ENCODE measurements at places on chromosomes 12 and 14.

GRCh38 chr14:103427485-103428443, 42.5 kb downstream of the MARK3 start:
- peak; percentile 4 for DNase-seq

DNA sequence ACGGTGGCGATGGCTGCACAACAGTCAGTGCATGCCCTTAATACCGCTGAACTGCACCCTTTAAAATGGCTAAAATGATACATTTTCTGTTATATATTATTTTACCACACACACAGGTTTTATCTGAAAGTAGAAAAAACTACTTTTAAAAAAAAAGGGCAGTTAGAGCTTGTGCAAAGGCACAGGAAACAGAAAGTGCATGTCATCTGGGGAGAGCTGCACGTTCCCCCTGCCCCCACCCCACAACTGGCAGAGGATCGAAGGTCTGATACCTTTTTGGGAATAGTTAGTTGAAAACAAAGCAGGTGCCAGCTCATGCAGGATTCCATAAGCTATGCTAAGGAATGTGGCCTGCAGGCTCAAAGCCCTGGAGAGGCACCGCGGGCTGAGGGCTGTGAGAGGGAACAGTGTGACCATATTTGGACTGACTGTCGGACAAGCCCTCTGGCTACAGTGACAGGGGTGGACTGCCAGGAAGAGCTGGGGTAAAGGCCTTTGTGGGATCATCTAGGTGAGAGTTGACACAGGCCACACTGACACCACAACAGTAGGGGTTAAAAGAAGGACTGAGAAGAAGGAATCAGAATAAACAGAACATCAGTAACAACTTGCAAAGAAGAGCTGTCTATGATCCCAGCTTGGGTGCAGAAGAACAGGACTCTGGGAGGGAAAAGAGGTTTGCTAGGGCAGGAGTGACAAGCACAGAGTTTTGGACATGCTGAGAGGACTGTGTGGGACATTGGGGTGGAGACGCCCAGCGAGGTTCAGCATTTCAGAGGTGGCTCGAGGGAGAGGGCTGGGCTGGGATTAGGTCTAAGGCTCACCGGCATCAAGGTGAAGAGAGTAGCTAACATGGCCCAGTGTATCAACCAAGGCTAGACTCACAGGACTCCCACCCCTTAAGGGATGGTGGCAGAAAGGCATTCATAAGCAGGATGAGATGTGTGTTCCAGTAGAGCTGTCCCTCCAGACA, 54.6 kb downstream of the ACTN1 start:
- DNase-seq, result no peak

DNA sequence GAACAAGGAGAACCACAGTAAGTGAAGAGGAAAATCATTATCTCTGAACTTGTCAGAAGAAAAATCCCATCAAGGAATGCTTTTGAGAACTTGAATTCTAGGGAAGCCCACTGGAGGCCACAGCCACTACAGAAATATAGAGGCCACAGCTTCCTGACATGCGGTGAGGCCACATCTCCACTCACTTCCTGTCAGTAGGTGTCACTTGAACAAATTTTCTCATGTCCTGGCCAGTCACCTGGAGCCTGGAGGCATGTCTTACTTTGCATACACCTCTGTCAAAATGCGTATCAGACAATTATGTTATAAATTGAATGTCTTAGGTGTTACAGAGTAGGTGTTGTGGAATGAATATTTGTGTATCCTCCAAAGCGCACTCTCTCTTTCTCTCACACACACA, 370.3 kb downstream of the DAD1 start:
- DNase-seq, result no peak

- DNase-seq, result no peak
Observed at GRCh38 chr14:59356767-59357166, 108.4 kb downstream of the GPR135 start.

GRCh38 chr12:109840305-109841074, 7.3 kb upstream of the TRPV4 start:
- DNase-seq, result no peak

DNA sequence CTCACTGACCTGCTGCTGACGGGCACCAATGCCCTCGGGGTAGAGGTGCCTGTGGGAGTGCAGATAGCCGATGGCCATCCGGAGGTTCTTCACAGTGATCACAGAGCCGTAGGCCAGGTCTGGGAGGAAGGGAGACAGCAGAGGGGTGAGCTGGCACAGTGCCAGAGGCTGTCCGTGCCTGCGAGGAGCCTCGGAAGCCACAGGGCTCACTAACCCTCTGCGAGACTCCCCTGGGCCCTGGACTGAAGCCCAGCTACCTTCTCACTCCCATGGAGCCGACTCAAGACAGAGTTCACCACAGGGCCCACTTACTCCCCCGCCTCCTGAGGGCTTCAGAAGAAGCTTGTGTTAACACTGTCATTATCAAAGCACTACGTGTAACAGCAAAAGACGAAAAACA, 24.5 kb downstream of the POMT2 start:
- no peak for DNase-seq

GRCh38 chr12:47819896-47820630, at the start of gene HDAC7:
Gene HDAC7, minus strand, starts transcription at chr12:47819903. Its CDS starts 118 bp downstream, at chr12:47819785.
- DNase-seq, result peak; percentile 56

GRCh38 chr12:24888813-24889212, 60.1 kb downstream of the BCAT1 start:
- no peak for DNase-seq

DNA sequence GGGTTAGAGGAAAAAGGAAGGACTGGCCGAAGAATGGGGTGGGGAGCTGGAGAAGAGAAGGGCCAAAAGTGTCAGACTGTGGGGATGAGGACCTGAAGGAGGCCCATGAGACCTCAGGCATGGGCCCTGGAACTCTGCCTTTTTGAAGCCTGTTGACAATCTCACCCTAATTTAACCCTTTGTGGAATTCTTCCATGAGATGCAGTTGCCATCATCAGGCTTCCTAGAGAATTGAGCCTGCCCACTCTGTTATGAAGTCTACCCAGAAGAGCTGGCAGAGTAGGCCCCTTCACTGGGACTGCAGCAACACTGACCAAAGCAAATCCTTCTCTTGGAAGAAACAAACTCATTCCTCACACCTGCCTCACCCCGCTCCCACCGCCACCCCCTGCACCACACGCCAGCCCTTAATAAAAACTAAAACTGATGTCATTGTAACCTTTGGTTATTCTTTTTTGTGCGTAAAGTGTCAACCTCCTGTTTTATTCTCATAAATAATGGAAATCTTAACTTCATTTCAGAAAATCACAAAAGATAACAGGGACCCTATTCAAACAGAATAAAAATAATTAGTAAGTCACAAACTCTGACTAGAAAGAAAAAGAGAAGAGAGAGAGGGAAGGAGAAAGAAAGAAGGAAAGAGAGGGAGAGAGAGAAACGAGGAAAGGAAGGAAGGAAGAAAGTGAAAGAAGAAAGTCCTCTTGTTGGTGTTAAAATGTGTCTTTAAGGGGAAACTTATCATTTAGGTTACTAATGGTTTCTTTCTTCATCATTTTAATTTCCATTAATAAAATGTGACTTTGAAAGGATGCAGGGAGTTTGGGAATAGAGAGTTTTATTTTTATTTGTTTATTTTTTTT, 61.3 kb downstream of the CRADD start:
- no peak for DNase-seq

- DNase-seq, result peak; percentile 62
Observed at GRCh38 chr12:104456417-104456949, at the start of gene CHST11. Gene CHST11, plus strand, starts transcription at chr12:104456948.

DNA sequence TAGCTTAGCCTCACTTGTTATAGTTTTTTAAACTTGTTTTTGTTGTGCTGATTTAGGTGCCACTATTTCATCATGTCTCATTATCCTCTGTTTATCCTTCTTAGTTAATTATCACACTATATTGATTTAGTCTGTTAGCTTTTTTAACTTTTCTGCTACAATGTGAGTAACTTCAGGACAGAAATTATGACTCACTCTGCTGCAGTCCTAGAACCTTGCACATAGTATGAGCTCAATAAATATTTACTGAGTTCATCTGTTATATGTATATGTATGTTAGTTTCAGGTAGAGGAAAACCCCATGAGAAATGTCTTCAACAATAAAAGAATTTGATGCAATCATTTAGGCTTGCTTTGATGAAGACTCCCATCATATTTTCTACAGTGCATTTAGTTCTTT, 224.3 kb upstream of the NAV3 start:
- no peak for DNase-seq

DNA sequence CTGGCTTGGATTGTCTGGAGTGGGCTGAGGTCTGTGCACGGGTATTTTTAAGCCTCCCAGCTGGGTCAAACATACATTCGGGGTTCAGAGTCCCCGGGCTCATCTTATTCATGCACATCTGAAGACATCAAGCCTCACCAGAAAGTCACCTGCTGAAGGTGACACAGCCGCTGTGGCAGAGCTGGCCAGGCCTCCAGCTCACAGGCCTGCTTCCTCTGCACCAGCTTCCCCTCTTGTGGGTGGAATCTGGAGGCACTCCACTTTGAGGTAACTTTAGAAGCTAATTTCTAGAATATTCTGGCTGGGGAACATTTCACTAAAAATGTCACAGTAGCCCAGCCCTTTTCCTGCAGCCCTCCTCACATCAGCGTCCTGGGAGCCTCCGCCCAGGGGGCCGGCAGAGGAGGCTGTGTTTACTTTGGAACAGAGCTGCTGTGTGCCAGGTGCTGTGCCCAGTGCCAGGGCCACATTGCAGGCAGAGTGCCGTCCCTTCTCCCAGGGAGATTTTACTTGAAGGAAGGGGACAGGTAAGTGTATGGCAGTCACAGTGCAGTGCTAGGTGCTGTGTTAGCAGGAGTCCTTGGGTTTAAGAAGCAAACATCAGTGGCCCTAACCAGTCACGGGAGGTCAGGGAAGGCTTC, 62.2 kb downstream of the TSPAN11 start:
- no peak for DNase-seq

DNA sequence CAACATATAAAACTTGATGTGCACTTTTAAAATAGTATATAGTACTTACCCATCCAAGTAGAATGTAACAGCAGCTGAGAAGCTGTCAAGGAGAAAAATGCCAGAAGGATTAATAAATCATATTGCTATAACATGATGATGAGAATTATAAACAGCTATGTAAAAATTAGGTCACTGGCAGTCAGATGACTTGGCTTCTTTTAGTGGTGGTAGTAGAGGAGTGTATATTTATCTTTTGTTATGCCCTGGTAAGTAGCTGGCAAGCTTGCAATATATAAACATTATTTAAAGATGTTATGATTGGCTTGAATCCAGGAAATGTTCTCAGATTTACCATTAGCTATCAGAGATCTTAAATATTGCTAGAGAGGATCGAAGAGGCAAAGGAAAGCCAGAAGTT, 471.0 kb upstream of the MGAT4C start:
- no peak for DNase-seq
